ENCODE measurements at places on chromosomes 3 and 15. TPM values are rescaled to one million over a fixed set of nuclear protein-coding genes. Genes with fewer than 3 reads are reported as not detected.

The FAN1 gene
- polyA plus RNA-seq: 5.7 TPM

The GPX1 gene
- polyA plus RNA-seq: 661 TPM

The SRGAP3 gene
- 2.8 TPM for polyA plus RNA-seq

The TCTA gene
- polyA plus RNA-seq: 57.5 TPM

The KLF15 gene
- 0.39 TPM for polyA plus RNA-seq

The KCTD6 gene
- 7.8 TPM for polyA plus RNA-seq

The TMCO5A gene
- not detected for polyA plus RNA-seq

The TUBGCP5 gene
- polyA plus RNA-seq: 11.8 TPM
